ENCODE measurements at places on chromosomes 7 and 10. TPM values are rescaled to one million over a fixed set of nuclear protein-coding genes. Genes with fewer than 3 reads are reported as not detected.

GRCh38 chr10:14688606-14689005, 86.1 kb downstream of the FAM107B start:
- no peak for DNase-seq

DNA sequence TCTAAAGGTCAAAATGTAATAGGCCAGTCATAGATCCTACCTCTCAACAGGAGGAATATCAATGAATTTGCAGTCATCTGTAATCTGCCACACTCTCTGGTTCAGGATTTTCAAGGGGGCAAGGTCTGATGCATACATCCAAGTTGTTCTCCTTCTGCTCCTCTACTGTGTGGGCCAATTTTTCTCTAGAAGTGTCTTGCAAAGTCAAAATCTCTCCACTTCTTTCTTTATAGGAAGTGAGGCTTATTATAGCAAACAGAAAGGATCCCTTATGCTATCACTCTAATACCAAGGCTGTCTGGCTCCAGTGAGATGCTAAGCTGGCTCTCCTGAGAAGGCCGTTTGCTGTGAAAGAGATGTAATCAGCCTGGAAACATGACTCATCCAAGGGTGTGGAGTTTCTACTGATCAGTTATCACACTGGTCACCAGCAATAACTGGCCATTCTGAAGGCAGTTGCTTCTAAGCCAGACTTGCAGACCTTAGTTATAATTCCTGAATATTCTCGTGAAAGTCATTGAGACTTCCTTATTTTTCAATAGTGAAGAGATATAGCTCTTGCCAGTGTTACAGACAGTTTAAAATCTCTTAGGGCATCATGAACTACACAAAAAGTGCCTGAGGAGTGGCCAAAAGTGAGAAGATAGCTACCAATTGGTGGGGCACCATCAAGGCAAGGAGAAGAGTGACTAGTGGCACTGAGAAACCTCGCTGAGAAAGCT, 43.2 kb upstream of the LRGUK start:
- DNase-seq = no peak

IDI2 gene
- total RNA-seq = not detected

GRCh38 chr7:20223356-20223755, 6.2 kb upstream of the MACC1 start:
- DNase-seq = no peak

DNA sequence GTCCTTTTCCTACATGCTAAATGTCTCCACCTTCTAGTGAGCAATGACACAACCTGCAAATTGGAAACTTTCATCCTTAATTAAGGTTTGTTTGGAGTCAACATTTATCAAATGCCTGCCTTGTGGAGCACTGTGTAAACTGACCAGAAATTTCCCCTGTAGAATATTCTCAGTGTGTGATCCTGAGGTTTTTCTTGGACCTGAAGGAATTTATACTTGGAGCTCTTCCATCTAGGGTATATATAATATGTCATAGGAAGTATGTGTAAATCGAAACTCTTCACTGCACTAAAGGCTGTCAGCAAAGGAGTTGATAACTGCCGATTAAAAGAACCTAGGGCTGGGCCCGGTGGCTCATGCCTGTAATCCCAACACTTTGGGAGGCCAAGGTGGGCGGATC, 152.4 kb downstream of the NSUN6 start:
- no peak for DNase-seq

DNA sequence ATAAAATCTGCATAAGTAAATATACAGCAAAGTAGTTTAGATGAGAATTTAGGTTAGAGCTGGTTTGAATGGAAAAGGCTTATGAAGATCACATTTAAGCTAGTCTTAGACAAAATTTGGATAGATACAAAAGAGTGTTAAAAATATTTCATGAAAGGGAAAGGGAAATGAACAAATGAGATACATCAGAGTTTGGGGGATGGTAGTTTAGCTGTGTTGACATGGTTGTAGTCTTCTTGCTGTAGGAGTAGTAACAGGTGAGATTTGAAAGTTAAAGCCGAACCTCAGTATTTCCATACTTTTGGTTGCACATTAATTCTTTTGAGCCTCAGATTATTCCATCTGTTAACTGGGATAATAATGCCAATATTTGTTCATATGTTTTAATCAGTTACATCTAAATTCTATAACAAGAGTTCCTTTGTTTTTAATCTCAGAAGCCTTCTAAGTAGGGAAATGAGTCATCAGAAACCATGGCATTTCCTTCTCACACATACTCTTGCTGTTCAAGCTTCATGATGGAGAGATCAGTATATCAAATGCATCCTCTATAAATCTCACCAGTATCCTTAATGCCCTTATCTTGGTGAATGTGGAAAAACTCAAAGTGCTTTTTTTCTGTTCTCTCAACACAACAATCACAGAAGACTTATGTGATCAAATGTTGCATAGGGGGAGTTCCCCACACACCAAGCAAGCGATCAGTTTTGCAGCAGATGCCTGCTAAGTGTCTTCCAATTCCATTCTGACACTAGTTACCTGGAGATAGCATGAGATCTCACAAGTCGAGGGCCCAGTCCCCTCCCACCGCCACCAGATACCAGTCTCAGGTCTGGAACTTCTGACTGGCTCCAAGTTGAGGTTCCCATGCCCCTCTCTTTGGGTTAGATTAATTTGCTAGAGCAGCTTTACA, 84.7 kb downstream of the MAPK8 start:
- no peak for DNase-seq

GRCh38 chr10:106980495-106981451, 183.7 kb downstream of the SORCS1 start:
- DNase-seq = no peak

GRCh38 chr10:31770307-31770902, 158.2 kb downstream of the ARHGAP12 start:
- no peak for DNase-seq

All from ureter (tissue), 1 donor.